ENCODE measurements at places on chromosomes 3 and 15.

DNA sequence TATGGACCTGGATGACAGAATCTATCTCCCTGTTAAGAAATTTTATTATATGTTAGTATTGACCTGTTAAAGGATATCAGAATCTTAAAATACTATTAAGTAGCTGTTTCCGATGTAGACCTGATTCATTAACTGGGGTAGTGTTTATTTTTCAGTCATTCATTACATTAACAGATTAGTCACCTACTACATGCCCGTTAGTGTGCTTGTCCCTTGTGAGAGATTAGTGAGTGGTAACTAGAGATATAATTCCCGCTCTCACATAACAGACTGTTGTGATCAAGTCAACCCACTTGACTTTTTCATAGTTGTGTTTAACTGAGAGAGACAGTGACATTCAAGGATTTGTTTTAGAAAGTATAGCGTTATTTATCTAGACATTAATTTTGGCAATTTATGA is 166.8 kb downstream of the TCF12 start:
- no peak for DNase-seq

- DNase-seq, result no peak
Observed at GRCh38 chr3:15941958-15942357, 144.2 kb upstream of the ANKRD28 start.

- no peak for DNase-seq
Observed at GRCh38 chr3:79960594-79960993, 192.8 kb upstream of the ROBO1 start.

GRCh38 chr3:71031181-71031580 is 552.3 kb downstream of the FOXP1 start:
- no peak for DNase-seq

GRCh38 chr15:31471731-31472430 is 145.2 kb downstream of the KLF13 start:
- no peak for DNase-seq

- no peak for DNase-seq
Observed at GRCh38 chr3:14273901-14274611, 95.4 kb downstream of the LSM3 start.

DNA sequence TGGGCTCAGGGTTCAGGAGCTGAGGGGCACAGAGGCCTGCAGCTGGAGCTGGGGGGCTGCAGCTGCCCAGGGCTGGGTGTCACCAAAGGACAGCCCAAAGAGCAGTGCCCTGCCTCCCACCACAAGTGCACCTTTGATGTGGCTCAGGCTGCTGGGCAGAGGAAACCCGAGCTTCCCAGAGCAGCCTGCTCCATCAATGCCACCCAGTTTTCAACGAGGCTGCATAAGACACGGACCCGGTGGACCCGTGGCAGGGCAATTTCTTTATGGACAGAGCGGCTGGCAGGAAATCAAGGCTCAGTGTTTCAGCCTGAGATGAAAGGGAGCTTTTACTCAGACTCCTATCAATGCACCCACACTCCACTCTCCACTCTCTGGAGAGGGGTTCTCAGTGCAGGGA is 18.7 kb downstream of the SEMA5B start:
- DNase-seq, result no peak

GRCh38 chr3:192061426-192061825 is 600.5 kb downstream of the PYDC2 start:
- DNase-seq, result no peak

Measured in stimulated activated naive CD8-positive, alpha-beta T cell treated with anti-CD3 and anti-CD28 coated beads, Interleukin-15, amount 100 ng/mL, for 72 hours (primary cell).